LoVo (cell line): ENCODE measurements at places on chromosomes 2 and 18.

DNA sequence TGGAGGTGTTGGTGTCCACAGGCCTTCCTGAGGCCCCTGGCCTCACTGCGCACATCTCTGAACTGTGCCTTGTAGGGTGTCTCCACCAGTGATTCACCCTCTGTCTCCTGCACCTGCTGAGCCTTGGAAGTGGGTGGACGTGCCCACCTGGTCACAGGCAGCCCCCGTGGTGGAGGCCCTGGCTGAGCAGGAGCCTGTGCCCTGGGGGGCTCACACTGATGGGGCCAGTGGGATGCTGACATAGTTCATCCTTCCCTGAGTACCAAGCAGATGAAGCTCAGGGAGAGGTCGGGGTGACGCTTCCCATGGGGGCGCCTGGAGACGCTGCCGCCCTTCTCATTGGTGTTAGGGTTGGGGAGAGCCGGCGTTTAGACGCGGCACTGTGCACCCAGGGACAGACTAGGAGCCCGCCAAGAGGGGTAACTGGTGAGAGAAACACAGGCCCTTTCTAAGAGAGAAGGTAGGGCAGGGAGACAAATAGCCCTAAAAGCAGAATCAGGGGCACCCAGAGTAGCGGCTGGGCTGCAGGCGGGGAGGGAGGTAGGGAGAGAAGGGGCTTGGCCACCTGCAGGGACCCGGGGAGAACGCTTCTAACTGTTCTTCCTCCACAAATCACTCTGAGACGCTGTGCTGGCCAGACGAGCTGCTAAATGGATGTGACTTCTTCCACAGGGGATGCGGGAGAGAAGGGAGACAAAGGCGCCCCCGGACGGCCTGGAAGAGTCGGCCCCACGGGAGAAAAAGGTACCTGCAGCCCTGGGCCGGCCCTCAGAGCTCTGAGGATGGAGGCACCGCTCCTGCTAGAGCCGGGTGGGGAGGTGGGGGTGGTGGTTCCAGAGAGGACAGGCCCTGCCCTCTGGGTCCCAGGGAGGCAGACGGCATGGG is 18.0 kb downstream of the COLEC11 start:
- DNase-seq = no peak

DNA sequence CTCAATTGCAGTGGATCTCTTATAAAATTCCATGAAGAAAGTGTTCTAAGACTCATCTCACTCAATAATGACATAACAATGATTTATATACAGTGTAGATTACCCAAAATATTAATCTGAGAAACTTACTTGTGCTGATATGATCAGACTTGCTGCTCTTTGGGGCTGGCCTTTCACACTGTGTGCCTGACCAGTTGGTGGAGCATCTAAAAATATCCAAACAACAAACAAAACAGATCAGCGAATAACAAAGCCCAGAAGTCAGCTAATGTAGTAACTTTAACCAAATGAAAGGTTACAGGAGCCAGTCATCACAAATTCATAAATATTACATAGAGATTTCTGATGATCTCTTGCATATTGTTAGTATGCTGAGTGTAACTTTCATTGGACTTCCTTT is 1466.8 kb upstream of the NXPH2 start:
- no peak for DNase-seq

DNA sequence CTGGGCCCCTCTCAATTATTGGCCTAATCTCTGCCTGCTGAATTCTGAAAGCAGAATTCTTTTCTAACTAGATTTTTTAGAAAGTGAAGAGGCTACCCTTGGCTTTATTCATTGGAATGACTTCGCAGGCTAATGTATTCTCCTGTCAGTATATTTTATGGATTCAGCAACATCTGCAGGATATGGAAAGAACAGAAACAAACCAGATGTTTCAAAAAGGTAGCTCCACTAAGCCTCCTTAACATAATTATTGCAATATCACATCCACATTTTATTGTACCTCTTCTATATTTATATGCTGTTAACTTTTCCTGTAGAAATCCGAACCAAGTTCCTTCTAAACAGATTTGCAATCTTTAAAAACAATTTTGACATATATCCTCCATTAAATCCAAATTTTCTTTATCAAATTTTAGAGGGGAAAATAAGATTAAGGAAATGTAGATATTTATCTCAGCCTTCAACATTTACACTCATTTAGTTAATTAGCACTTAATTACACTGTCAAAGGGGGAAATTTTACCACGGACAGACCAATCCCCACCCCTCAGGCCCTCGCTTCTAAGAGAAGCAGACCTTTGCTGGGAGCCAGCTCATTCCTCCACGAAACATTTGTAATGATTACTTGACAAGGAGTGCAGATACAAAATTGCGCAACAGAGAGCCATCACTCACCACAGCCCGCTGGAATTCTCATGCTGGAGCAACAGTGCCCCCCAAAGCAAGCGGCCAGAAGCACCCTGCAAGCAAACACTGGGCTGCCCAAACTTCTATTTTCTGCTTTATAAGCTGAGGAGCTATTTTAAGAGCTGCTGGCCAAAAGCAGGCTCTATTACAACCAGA is 253.4 kb downstream of the ETAA1 start:
- peak; percentile 9 for DNase-seq

DNA sequence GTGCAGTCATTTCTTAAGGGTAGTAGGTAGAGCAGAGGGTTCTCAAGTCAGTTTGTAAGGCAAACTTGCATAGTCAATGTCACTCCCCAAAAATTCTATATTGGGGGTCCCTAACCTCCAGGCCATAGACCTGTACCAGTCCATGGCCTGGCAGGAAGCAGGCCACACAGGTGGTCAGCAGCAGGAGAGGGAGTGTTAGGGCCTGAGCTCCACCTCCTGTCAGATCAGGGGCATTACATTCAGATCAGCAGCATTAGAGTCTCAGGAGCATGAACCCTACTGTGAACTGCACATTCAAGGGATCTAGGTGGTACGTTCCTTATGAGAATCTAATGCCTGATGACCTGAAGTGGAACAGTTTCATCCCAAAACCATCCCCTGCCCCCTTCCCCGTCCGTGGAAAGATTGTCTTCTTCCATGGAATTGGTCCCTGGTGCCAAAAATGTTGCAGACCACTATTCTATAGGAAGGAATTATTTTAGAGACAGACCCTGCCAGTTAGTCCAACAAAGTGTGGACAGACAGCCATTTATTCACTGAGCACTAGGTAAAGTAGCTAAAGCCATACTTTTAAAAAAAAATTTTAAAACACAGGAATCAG is 6.7 kb downstream of the COA5 start:
- peak; percentile 46 for DNase-seq

- no peak for DNase-seq
Observed at GRCh38 chr2:208556983-208557484, 150.4 kb downstream of the PTH2R start.
